Skeletal muscle cell (primary cell): ENCODE measurements at places on chromosomes 4 and X.

GRCh38 chrX:149491812-149492211, 13.3 kb downstream of the IDS start:
- DNase-seq: no peak

DNA sequence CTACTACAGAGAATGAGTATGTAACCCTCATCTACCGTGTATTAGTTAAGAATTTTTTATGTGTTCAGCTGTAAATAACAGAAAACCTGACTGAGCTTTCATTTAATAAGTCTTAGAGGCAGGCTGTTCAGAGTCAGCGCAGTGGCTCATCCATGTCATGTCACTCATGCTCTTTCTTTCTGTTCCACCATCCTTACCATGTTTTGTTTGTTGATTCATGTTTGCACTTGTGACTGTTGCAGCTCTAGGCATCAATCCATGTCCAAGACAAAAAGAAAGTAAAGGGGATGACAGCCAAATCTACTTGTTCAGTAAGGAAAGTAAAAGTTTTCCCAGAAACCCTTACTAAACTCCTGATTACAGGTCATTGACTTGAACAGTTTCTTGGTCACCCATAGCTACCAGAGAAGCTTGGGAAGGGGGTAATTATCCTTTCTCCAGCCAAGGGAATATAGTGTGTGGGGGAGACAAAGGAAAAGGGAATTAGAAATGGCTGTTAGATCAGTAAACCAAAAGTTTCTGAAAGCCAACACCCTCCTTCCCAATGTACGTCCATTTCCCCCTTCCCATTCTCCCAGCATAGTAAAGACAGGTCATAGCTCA, 9.0 kb downstream of the ART3 start:
- no peak for DNase-seq

DNA sequence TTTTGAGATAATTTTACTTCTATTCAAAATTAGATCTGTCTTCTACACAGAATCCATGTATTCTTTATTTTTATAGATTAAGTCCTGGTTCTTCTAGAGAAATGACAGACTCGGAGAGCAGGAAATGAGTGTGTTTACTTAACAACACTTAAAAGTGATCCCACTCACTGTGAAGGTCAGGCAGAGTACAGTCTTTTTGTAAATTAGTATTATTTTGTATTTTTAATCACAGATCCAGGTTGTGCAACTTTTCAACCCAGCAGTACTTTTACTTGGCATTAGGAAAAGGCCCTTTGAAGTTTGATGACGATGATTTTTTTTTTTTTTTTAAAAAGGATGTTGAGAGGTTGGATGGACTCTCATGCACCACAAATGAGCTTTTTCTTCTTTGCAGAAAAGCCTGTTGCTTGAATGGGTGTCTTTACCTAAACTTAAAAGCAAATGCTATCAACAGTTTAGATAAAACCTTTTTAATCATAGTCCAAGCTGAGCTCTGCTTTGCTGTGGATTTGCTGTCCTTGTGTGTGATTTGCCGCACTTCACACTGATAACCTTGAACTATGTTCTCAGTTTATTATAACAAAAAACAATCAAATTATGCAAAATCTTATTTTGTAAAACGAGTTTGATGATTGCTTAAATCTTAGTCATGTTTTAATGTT, 114.1 kb downstream of the MXRA5 start:
- no peak for DNase-seq

GRCh38 chr4:182604161-182604622, 313.0 kb downstream of the DCTD start:
- DNase-seq: peak; percentile 44

GRCh38 chrX:12378253-12378652, 240.0 kb downstream of the FRMPD4 start:
- DNase-seq: no peak

DNA sequence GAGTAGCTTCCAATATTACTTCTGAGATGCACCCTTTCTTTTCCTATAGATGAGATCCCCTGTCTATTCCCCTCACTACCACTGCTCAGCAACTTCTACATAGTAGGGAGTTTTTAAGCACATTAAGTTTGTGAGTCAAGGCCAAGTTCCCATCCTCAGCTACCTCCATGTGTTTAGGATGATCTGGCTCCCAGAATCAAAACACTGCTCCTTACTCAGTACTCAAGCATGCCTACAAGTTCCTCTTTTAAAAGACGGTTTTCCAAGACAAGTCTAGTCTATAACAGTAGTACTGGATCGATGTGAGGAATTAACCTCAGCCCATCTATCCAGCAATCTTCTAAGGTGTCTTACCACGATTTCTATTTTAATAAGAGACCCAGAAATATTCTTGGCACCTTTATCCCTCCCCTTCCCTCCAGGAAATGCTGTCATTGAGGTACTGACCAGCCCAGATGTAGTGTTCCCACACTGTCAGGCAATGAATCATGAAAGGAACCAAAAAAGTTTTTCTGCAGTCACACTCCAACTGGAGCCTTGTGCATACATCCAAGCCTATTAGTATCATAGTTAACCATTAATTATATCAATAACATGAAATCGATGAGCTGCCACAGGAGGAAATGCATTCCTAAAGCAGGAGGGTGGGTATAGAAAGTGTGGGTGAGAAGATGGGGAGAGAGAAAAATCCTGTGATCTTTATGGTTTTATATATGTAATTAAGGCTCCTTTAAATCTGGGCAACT, 29.6 kb downstream of the AREG start:
- DNase-seq: peak; percentile 18

DNA sequence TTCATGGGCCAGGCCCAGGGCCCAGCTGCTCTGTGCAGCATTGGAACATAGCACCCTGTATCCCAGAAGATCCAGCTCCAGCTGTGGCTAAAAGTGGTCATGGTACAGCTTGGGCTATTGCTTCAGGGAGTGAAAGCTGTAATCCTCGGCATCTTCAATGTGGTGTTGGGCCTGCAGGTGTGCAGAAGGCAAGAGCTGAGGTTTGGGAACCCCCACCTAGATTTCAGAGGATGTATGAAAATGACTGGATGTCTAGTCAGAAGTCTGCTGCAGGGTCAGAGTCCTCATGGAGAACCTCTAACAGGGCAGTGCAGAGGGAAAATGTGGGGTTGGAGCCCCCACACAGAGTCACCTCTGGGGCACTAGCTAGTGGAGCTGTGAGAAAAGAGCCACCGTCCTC, 341.7 kb downstream of the PPP3CA start:
- no peak for DNase-seq

DNA sequence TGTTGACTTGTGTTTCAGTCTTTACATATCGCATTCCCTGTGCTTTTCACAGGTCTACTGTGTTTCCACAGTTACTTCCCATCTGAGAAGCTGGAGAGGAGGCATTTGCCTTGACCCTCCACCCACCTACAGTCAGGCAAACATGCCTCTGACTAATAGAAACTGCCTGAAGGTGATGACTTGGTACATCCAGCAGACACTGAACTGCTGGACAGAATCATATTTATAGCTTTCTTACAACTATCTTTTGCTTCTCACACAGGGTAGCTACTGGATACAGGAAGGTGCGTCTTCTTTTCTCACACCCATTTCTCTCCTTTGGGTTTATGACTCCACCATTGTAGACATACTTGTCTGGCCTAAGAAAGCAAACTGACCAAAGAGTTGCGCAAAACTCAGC, 58.0 kb downstream of the VGLL1 start:
- peak; percentile 4 for DNase-seq

GRCh38 chr4:55931043-55931442, 17.7 kb upstream of the CEP135 start:
- no peak for DNase-seq

DNA sequence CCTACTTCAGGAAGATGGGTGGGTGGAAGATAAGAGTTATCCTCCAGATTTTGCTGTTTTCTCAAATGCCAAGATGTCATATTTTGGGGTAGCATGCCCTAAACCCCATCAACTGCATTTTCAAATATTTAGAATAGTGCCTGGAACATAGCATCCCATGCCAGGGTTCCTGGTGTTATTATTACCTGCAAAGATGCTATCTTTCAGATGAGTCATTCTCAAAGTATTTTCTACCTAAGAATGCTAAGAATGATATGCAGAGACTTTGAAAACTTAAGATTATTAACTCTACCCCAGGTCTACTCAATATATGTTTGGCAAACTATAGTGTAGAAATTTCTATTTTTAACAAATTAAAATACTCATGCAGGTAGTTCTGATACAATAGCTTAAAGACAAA, 934.3 kb upstream of the SLIT2 start:
- no peak for DNase-seq

- DNase-seq: no peak
These were observed 421 bp upstream of the PLAC1 start for GRCh38 chrX:134658760-134659023.

- DNase-seq: no peak
These were observed 37.3 kb downstream of the ACOX3 start for GRCh38 chr4:8403173-8403753.

GRCh38 chr4:92387459-92388069, 83.8 kb downstream of the GRID2 start:
- DNase-seq: peak; percentile 13

DNA sequence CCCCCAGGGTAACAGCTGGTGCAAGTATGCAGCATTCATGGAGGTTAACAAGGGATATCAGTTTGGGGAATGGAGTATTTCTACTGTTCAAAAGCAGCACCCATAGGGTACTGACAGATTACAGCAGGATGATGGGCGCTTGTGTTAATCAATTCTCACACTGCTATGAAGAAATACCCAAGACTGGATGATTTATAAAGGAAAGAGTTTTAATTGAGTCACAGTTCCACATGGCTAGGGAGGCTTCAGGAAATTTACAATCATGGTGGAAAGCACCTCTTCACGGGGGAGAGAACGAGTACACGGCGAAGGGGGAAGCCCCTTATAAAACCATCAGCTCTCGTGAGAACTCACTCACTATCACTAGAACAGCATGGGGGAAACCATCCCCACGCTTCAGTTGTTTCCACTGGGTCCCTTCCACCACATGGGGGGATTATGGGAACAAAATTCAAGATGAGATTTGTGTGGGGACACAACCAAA, 64.1 kb downstream of the TNIP2 start:
- no peak for DNase-seq

DNA sequence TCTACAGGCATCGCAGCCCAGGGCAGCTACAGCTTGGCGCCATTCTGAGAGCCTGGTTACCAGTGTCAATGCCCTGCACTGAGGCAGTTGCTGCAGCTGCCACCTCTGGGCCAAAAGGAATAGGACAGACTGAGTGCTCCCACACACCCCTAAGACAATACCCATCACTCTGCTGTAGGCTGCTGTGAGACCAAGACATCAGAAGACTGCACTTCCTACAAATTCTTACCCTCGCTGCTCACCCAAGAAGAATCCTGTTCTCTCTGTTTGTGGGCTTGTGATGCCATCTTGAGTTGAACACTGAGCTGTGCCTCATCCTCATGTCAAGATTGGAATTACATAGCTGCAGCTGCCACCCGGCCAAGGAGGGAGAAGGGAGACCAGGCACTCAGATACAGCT, 1847.0 kb upstream of the PCDH10 start:
- DNase-seq: no peak

- no peak for DNase-seq
These were observed 371.8 kb upstream of the NR3C2 start for GRCh38 chr4:148814030-148814429.

DNA sequence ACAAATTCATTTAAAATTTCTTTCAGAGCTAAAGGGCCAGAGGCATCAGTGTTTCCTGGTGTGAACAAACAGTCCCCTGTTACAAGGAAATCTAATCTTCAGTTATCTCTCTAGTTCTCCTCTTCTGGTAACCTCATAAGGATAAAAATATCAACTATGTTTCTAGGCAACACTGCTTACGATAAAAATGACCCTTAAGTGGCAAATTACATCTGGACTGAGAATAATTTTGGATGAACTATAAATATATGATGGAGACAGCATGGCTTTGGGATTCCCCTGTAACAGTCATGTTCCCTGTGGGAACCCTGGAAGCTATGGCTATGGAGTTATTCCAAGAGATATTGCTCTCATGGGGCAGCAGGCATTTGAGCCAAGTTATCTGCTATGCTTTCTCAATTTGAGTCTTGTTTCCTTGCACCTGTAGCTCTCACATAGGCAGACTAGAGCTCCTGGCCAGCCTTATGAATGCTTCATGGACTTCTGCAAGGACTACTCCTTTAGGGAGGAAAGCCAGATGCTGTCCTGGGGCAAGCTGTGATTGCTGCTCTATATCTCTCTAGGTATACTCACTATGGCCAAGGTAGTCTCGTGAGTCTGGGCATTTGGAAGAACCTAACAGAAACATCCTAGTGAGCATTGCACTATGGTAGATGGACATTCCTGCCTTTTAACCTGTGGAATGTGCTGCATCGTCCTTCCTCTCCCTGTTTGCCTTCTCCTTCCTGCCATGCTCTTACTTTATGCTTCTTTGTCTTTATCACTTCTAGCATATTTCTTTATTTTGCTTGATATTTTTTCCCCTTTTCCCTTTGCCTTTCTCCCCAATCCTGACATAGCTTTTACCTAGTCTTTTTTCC, 14.2 kb downstream of the C4orf33 start:
- no peak for DNase-seq

DNA sequence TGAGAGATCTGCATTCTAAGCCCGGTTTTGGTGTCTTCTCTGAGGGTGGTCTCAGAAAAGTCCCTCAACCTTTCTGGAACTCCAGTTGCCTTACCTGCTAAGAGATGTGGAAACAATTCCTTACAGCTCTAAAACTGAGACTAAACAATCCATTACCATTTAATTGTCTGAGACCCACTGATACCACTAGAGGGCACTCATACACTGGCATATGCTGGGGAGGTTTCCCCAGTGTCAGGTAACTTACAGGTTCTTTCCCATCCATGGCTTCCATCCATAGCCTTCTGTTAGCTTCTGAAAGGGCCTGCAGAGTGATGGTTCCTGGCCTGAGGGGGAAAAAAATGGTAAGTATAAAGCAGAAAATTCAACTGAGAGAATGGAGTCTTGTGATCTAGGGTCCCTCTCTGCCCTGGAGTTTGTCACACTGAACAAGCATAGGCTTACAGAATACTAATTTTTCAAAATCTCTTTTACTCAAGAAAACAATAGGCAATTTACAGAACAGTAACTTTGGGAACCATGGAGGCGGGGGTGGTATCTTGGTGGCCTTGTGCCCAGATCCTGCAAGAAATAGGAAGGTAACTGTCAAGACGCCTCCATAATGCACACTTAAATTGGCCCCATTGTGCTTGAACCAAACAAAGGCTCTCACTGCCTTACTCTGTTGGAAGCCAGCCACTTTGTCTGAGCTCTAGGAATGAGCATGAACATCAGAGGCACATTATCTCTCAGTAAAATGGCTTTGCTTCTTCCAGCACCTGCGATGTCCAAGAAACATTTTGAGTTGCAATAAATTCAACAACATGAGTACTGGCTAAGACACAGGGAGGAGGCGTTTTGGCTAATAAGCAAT, 236.1 kb downstream of the OPHN1 start:
- no peak for DNase-seq
